ENCODE measurements at places on chromosomes 5 and 9.

- no peak for DNase-seq
These were observed 476.1 kb upstream of the ACO1 start for GRCh38 chr9:31908158-31908890.

GRCh38 chr5:20601678-20602100, 613.7 kb upstream of the CDH18 start:
- DNase-seq = no peak

DNA sequence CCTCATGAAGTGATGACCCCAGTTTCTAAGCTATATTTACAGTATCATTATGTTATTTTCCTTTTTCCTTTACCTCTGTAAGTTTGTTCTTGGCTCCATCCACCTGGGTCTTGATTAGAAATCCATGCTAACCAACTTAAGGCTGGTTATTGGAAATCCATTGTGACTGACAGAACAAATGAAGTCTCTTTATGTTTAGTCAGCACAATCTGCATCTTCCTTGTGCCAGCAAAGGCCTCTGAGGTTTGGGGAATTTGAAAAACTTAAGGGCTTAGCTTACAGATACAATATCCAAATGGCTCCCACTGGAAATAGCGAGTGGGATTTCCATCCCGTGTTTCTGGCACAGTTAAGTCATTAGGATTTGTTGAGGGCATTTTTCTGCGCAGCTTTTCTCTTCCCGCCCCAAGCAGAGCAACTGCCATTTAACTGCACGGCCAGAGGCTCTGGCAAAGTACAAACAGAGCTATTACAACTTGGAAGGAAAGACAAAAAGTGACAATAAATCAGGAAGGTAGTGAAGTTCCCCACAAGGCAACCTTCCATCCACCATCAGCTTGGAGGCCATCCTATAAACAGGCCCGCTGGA, 64.2 kb downstream of the DCP2 start:
- no peak for DNase-seq

DNA sequence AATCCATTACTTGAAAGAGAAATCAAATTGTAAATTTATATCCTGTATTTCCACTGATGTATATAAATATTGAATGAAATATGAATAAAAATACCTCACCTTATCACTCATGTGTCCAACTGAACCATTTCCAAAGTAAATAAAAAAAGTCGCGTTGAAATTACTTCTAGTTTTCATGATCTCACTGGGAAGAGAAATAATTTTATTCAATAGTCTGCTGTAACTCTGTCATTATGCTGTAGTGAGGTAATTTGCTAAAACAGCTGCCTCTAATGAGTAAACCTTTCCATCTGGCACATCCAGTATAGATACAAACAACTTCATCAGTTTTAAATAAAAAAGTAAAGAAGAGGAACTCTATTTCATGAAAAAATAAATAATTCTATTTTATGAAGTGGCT, 611.5 kb downstream of the ZNF608 start:
- no peak for DNase-seq

Data from nucleus accumbens (tissue), 56 donors.